ENCODE measurements at places on chromosomes 7 and 10.
A peak's percentile ranks its signal among the peaks of the same experiment; 100 is the strongest.

- no peak for DNase-seq
These were observed 76.5 kb downstream of the PRKAG2 start for GRCh38 chr7:151800391-151800790.

GRCh38 chr10:19930936-19931893 is 115.0 kb downstream of the PLXDC2 start:
- DNase-seq: peak; percentile 27

GRCh38 chr7:105250239-105250638 is 138.5 kb downstream of the SRPK2 start:
- no peak for DNase-seq

DNA sequence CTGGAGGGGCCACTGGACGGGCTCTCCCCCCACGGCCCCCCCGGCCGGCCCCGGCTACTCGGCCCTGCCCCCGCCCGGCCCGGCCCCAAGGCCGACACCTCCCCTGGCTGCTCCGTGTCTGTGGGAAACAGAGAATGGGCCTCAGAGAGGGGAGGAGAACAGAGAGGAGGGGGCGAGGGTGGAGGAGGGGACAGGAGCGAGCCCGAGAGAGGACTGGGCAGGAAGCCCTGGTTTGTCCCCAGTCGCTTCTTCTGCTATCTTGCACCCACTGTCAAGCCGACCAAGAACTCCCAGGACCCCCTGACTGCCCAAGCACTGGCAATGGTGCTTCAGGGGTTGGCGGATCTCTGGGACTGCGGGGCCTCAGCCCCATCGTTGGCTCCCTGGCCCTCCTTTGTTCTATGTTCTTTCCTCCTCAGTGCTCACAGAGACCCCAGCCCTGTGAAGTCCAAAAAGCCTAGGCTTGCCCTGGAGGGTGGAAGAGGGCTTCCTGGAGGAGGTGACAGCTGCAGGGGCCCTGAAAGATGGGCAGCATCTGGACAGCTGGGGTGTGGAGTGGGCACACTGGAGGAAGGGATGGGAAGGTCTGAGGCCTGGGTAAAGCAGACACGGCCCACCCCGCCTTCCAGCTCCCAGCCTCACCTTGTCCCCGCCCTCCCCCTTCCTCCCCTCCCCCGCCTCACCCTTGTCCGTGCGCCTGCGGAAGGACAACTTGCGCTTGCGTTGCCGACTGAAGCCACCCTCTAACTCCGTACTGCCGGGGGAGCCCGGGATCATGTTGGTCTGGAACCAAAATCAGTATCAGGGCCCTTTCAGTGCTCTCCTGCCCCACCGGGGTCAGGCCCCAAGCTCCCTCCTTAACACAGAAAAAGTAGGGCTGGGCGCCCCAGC is 30.1 kb downstream of the KCNH2 start:
- no peak for DNase-seq

- no peak for DNase-seq
These were observed 116.1 kb upstream of the PARD3 start for GRCh38 chr10:34931216-34931615.

DNA sequence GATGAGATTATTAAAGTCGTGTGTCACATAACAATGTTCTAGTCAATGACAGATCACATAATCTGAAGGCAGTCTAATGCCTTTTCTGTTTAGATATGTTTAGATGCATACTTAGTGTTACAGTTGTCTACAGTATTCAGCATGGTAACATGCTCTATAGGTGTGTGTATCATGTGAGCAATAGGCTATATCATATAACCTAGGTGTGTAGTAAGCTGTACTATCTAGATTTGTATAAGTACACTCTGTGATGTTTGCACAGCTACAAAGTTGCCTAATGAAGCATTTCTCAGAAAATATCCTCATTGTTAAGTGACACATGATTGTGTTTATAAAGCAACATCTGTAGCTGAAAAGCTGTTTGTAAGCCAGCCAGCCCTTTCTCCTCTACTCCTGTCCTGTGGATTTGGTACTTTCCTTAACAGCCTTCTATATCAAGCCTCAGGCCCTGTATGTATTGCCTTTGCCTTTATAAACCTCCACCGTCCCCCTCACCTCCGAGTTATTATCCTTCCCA is 6.3 kb downstream of the HECTD2 start:
- no peak for DNase-seq

DNA sequence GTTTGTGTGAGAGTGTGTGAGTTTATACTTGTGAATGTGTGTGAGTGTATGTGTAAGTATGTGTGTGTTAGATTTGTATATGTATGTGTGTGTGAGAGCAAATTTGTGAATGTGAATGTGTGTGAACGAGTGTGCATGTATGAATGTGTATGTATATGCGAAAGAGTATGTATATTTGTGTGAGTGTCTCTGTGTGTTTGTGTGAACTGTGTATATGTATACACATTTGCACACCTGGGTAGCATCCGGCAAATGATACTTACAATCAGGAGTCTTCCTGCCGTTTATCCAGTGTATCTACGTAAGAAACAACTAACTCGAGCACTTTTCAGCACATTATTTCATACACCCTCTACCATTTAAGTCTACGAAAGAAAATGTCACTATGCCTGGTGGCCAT is 487.4 kb downstream of the TNS3 start:
- DNase-seq: no peak

DNA sequence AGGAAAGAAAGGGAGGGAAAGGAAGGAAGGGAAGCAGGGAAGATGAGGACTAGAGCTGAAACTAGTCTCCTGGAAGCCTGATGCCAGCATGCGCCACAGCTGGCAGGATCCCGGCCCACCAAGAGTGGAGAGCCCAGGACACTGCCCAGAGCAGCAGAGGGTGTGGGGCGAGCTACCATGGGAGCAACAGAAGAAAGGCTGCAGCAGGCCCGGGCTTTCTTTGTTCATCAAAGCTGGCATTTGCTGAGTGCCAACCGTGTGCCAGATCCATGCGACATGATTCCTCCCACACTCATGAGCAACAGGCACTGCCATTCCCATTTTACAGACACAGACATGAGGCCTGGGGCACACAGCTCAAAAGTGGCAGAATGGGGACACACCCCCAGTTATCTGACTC is 68.9 kb downstream of the FAM53B start:
- DNase-seq: no peak

- peak; percentile 66 for DNase-seq
These were observed 91.0 kb downstream of the ALOX5 start for GRCh38 chr10:45464958-45465567.

DNA sequence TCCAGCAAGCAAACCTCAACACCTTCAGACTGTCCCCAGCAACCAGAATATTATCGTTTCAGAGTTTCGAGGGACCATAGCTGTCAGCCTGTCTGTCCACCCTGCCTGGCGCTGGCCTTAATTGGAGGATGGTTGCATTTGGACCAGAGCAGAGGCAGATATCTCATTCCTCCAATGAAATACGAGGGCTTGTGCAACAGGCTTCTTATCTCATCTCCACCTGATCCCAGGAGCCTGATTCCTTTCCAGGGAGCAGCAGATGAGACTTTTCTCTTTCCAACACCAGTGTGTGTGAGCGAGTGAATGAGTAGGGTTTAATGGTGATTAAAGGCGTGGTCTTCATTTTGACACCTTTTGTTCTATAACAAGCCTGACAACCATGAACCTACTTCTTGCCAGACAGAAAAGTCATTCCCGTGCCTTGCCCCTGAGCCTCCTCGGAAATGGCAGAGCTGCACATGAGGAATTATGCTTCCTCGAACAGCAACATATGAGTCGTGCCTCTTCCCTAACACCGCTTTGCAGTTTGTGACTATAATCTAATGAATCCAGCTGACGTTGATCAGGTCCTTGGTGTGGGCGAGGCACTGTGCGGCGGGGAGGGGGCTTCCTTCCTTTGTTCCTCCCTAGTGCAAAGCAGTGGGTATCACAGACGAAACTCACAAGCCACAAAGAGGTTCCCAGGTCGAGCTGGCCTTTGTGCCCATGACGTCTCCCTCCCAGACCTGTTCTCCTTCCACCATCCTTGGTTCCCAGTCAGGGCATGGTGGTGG is 147.4 kb downstream of the CUX1 start:
- DNase-seq: no peak

- DNase-seq: no peak
These were observed 717 bp downstream of the CNPY4 start for GRCh38 chr7:100119970-100120732.
